Astrocyte of the hippocampus (primary cell): ENCODE measurements at places on chromosomes 11 and 22.

- no peak for DNase-seq
Observed at GRCh38 chr22:44192098-44192815, 11.5 kb downstream of the PARVG start.

DNA sequence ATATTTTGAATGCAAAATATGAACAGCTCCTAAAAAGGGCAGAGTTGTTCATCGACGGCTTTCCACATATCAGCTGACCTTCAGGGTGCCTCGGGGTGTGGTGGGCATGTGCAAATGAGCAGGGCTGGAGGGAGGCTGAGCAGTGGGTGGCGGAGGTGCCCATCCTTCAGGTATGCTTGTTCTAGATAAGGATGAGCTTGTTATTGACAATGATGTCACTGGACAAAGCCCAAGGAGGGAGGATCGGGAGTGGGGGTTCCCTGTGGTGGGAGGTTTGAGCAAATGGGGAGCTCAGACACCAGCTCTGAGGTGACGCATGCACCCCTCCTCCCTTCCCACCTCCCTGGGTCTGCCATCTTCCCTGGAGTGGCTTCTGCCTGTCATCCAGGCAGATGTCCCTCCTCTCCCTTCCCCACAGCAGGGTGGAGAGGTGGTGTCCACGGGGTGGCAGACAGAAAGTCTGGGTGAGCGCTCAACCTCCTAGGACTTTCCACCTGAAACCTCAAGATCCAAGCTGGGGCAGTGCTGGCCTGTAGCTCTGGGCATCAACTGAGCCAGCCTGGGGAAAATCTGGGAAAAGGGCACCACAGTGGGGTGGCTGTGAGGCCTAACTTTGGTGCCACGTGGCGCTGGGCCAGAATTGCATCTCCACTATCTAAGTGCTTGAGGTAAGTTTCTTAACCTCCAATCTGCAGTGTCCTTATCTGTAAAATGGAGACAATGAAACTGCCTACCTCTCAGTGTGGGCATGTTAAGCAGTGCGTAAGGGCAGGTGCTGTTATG lies 106.3 kb upstream of the THY1 start:
- no peak for DNase-seq

- no peak for DNase-seq
Observed at GRCh38 chr11:7021318-7021717, 1.0 kb downstream of the NLRP14 start.

GRCh38 chr22:25777870-25778269 lies 35.9 kb downstream of the MYO18B start:
- peak; percentile 52 for DNase-seq

- DNase-seq: no peak
Observed at GRCh38 chr11:33086017-33086416, 46.6 kb downstream of the TCP11L1 start.

DNA sequence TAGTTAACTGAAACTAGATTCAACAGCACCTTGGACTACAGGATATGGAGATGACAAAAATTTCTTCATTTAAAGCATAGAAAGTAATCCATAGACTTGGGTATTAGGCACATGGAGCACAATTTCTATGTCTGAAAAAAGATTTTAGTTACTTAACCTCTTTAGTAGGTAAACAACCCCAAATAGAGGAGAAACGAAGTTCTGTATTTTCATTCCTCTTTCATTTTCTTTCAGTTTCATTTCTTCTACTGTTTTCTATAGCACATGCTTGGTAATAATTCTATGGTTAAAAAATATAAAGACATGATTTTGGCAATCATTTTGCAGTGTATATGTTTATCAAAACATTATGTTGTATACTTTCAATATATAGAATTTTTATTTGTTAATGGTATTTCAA lies 99.5 kb downstream of the CASP12 start:
- no peak for DNase-seq
